ENCODE measurements at places on chromosomes 16 and 17.

DNA sequence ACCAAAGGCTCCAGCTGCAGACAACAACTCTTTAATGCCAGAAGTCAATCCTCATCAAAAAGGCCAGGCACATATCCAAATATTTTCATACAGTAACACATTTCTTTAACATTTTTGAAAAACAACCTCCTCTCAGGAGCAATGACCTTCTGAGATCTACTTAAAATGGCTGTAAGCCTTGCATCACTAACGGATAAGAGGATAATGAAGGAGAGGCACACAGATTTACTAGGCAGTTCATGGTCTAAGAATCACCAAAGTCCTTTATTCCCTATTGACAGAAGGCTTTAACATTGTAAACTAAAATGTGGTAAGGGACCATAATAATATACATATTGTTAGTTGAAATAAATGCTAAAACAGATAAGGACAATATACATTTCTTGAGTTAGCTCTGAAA lies 114.7 kb downstream of the USP32 start:
- DNase-seq: no peak

DNA sequence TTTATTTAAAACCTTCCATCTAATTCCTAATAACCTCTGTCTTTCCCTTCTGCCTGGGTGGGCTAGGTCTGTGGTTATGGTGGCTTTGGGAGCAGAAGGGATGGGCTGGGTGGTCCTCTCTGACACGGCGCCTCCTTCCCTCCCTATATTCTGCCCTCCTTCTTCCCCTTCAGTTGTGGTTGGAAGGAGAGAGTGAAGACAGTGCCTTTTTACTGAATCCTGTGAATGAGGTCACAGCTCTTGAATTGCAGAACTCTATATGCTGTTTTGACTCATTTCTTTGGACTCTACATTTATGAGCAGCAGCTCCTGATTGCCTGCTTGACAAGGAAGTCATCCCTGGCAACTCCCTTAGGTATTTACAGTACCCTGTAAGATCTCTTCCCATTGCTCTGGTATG lies 256.0 kb upstream of the ELAC2 start:
- no peak for DNase-seq

DNA sequence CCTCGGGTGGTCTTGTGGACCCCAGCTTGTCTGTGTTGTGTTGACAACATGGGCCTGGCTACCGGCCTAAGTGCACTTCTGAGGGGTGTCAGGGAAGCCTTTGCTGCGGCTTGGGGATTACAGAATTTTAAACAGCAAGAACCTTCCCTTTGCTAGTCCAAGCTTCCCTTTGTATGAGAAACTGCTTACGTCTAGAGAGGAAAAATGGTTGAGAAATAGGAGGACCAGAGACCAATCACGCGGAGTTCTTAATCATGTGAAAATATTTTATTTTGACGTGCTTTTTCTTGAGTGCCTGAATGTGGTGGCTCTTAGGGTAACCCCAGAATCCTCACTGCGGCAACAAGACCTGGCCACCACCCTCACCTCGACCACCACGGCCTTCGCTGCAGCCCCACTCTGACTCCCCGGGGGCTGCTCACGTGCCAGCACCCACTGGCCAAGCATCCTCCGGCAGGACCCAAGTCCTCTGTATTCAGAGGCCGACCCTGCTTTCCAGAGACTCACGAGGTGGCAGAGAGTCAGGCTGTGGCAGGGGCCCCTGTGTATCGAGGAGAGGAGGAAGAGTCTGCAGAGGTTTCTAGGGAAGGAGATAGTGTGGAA lies 81.2 kb downstream of the ZNF778 start:
- DNase-seq: no peak

GRCh38 chr17:64171041-64171440 lies 41.1 kb upstream of the ERN1 start:
- DNase-seq: no peak

- peak; percentile 46 for DNase-seq
Measured at GRCh38 chr17:55421179-55421934, at the start of gene MMD. TSS of gene MMD (minus strand) at chr17:55421835. CDS start at chr17:55421695, 140 bp downstream.

- no peak for DNase-seq
Measured at GRCh38 chr16:1466968-1467521, 7.8 kb downstream of the CLCN7 start.

DNA sequence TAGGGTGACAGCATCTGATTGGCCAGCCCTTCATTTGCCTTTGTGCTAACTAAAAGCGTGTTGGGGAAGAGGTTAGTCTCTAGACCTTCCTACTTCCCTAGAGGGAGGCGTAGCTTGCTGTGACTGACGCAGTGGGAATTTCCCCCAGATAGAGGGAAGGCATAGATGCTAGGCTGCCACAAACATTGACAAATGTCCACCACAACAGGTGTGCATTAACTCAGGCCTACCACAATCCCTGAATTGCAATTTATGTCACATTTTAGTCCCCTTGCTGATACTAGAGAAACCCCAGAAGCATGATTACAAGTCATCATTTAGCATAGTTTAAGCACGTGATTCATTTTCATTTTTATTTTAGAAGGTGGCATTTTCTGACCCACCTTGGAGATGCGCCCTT lies 76.3 kb upstream of the WSB1 start:
- DNase-seq: no peak

GRCh38 chr17:78971756-78972506 lies 7.8 kb downstream of the LGALS3BP start:
- DNase-seq: no peak

DNA sequence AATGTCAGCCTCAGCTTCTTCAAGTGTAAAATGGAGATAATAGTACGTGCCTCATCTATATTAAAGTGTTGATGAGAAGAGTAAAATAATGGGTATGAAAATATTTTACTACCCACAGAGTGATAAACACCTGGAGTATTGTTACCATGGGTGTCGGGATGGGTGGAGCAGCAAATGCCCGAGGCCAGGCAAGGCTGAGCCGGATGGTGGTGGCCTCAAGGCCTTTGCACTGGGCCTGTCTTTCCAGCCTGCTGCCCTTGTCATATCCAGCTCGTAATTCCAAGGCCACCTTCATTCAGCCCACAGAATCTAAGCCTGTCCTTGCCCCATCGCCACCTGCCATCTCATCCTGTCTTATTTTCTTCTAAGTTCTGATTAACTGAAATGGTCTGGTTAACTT lies 49.4 kb downstream of the SNX29 start:
- DNase-seq: no peak
